ENCODE measurements at places on chromosomes 7 and 10. TPM values are rescaled to one million over a fixed set of nuclear protein-coding genes. Genes with fewer than 3 reads are reported as not detected.

NEUROG3 gene
- 0.66 TPM for total RNA-seq

PPP1R17 gene
- total RNA-seq, result not detected

PDE1C gene
- total RNA-seq, result 13.3 TPM

LIPJ gene
- total RNA-seq, result not detected

FZD1 gene
- total RNA-seq, result 12.0 TPM

CRYGN gene
- 0.33 TPM for total RNA-seq

Measured in esophagus muscularis mucosa (tissue), 4 donors.